ENCODE measurements at places on chromosomes 7 and 10. TPM values are rescaled to one million over a fixed set of nuclear protein-coding genes. Genes with fewer than 3 reads are reported as not detected.

- DNase-seq = peak; percentile 40
- H3K36me3 ChIP-seq = no peaks in the 10 kb centered on the region
- H3K4me1 ChIP-seq = no peaks in the 10 kb centered on the region
- H3K27ac ChIP-seq = no peak overlapping the region
- no peaks in the 10 kb centered on the region for H3K27me3 ChIP-seq
These were observed 139.6 kb upstream of the UNC5B start for GRCh38 chr10:71072823-71073210.

GRCh38 chr10:47165711-47166404, 134.1 kb upstream of the GDF10 start:
- DNase-seq = peak; percentile 80
- H3K27me3 ChIP-seq = no peaks in the 10 kb centered on the region
- no peaks in the 10 kb centered on the region for H3K36me3 ChIP-seq
- peak overlapping the region; percentile 35 for H3K4me3 ChIP-seq
- peaks cover 24% of the 10 kb centered on the region for H3K4me1 ChIP-seq
- peak overlapping the region; percentile 78 for H3K27ac ChIP-seq

DNA sequence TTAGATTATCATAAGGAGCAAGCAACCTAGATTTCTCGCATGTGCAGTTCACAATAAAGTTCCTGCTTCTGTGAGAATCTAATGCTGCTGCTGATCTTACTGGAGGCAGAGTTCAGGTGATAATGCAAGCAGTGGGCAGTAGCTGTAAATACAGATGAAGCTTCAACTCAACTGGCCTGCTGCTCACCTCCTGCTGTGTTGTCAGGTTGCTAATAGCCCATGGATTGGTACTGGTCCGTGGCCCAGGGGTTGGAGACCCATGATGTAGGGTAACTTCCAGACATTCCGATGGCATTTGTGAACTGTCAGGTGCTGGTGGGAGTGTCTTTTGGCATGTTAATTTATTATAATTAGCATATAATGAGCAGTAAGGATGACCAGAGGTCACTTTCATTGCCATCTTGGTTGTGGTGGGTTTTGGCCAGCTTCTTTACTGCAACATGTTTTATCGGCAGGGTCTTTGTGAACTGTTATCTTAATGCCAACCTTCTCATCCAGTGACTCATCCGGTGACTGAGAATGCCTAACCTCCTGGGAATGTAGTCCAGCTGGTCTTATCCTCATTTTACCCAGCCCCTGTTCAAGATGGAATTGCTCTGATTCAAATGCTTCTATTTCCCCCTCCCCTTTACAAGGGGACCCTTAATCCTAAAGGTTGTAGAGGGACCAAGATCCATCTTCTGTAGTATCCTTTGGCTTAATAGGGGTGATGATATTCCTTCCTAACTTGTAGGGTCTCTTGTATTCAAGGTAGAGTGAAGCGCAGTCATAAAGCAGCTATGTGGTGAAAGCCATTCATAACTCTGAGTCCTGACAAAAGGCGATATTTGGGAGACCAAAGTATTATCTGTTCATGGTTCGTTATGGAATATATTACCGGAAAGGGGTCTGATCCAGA, 165.8 kb downstream of the CCSER2 start:
- no peaks in the 10 kb centered on the region for H3K27me3 ChIP-seq
- DNase-seq = no peak
- H3K4me1 ChIP-seq = no peaks in the 10 kb centered on the region
- no peaks in the 10 kb centered on the region for H3K36me3 ChIP-seq

- no peaks in the 10 kb centered on the region for H3K36me3 ChIP-seq
- H3K4me3 ChIP-seq = no peak overlapping the region
- no peak overlapping the region for H3K27ac ChIP-seq
These were observed 39.0 kb upstream of the IFRD1 start for GRCh38 chr7:112411186-112411795.

DNA sequence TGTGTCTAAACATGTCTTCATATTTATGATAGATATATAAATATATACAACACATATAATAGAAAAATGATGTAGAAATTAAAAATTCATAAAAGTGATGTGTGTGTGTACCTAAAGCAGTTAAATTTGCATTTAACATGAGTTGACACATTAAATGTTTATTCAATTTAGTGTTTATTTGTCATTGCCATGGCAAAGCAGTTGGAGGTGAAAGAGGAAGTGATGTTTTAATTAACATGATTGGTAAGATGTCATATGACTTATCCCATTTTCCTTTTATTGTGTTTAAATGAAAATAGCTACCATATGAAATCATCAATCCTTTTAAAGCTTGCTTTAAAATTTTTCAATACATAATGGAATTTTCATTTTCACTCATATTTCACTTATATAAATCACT, 452.6 kb downstream of the SUGCT start:
- no peak overlapping the region for H3K4me3 ChIP-seq
- no peak for DNase-seq
- no peaks in the 10 kb centered on the region for H3K4me1 ChIP-seq
- H3K36me3 ChIP-seq = no peaks in the 10 kb centered on the region

- H3K4me1 ChIP-seq = peaks cover 4% of the 10 kb centered on the region
- peaks cover 13% of the 10 kb centered on the region for H3K36me3 ChIP-seq
- no peak overlapping the region for H3K4me3 ChIP-seq
- no peaks in the 10 kb centered on the region for H3K27me3 ChIP-seq
- DNase-seq = no peak
These were observed 10.6 kb downstream of the SAP25 start for GRCh38 chr7:100563100-100563564.

GRCh38 chr7:12287901-12288300, 76.8 kb downstream of the TMEM106B start:
- H3K27me3 ChIP-seq = no peaks in the 10 kb centered on the region
- H3K4me3 ChIP-seq = no peak overlapping the region
- no peaks in the 10 kb centered on the region for H3K4me1 ChIP-seq
- no peak overlapping the region for H3K27ac ChIP-seq

DNA sequence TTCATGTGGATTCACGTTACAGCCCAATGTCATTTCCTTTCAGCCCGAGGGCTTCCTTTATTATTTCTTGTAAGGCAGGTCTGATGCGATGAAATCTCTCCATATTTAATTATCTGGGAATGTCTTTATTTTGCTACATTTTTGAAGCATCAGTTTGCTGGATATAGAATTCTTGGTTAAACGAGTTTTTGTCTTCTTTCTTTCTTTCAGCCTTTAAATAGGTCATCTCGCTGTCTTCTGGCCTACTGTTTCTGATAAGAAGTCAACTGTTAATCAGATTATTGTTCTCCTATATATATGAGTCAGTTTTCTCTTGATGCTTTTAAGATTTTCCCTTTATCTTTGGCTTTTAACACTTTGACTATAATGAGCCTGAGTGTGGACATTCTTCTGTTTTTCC, 184.7 kb downstream of the TMEM178B start:
- no peaks in the 10 kb centered on the region for H3K36me3 ChIP-seq
- no peak overlapping the region for H3K27ac ChIP-seq
- H3K4me3 ChIP-seq = no peak overlapping the region
- H3K4me1 ChIP-seq = no peaks in the 10 kb centered on the region
- no peak for DNase-seq
- no peaks in the 10 kb centered on the region for H3K27me3 ChIP-seq

GRCh38 chr10:58063861-58064480, 203.7 kb downstream of the IPMK start:
- no peak for DNase-seq
- no peaks in the 10 kb centered on the region for H3K27me3 ChIP-seq
- H3K4me3 ChIP-seq = no peak overlapping the region
- H3K36me3 ChIP-seq = no peaks in the 10 kb centered on the region

- no peaks in the 10 kb centered on the region for H3K36me3 ChIP-seq
- no peaks in the 10 kb centered on the region for H3K27me3 ChIP-seq
- H3K4me1 ChIP-seq = peaks cover 57% of the 10 kb centered on the region
- no peak for DNase-seq
These were observed 43.4 kb downstream of the GRK5 start for GRCh38 chr10:119250641-119251314.

GRCh38 chr7:44102846-44103565, 1.1 kb upstream of the AEBP1 start:
- no peak overlapping the region for H3K4me3 ChIP-seq
- H3K27ac ChIP-seq = peak overlapping the region; percentile 34
- peaks cover 11% of the 10 kb centered on the region for H3K36me3 ChIP-seq
- peaks cover 3% of the 10 kb centered on the region for H3K4me1 ChIP-seq
- H3K27me3 ChIP-seq = no peaks in the 10 kb centered on the region

- DNase-seq = no peak
- H3K36me3 ChIP-seq = no peaks in the 10 kb centered on the region
- no peaks in the 10 kb centered on the region for H3K27me3 ChIP-seq
- no peak overlapping the region for H3K4me3 ChIP-seq
These were observed 299.9 kb downstream of the AUTS2 start for GRCh38 chr7:69898189-69898588.

DNA sequence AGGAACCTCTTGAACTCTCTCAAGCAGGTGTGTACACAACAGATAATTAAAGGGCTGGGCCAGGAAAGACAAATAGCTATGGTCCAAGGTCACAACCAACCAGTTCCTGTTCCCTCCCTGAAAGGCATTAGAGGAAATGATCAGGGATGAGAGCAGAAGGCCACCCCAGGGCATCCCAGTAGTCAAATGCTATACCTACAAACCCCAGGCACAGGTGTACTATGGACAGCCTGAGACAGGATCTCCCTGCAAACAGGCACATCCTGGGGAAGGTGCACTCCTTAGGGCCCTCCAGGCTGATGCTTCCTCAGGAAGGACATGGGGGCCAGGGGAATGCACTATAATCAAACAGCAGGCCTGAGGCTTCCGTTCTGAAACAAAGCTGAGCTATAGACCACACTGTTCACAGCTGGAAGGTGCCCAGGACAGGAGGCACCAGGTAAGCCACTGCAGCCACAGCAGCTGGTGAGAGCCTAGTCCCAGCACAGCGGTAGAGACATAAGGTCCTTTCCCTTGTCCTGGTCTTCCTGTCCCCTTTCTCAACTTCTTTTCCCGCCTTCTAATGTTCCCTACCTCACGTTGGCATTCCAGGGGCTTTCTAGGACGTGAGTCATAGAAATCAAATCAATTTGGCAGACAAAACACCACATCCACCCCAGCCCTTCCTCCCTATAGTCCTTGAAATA, 13.3 kb downstream of the PARP12 start:
- no peak overlapping the region for H3K27ac ChIP-seq
- H3K4me3 ChIP-seq = no peak overlapping the region
- no peak for DNase-seq
- peaks cover 21% of the 10 kb centered on the region for H3K4me1 ChIP-seq
- no peaks in the 10 kb centered on the region for H3K27me3 ChIP-seq

GRCh38 chr10:93398528-93398927, 83.6 kb downstream of the MYOF start:
- no peak overlapping the region for H3K27ac ChIP-seq
- no peak overlapping the region for H3K4me3 ChIP-seq
- peaks cover 62% of the 10 kb centered on the region for H3K36me3 ChIP-seq
- H3K4me1 ChIP-seq = no peaks in the 10 kb centered on the region
- no peaks in the 10 kb centered on the region for H3K27me3 ChIP-seq

DNA sequence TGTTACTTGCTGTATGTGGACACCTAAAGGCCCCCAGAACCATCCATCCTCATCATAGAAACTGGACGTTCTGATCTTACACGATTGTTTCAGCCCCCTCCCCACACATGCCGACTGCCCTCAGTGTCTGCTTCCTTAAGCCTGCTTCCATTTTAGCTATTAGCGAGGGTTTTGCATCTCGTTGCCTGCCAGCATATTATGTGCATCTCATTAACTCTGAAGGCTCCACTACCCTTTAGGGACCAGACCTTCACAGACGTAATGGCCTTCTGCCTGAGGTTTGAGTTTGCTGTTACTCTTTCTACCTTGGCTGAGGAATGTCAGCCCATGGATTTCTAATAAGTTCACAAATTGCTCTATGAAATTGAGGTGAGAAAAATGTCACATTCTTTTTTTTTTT, 53.9 kb upstream of the LRGUK start:
- no peaks in the 10 kb centered on the region for H3K36me3 ChIP-seq
- H3K27me3 ChIP-seq = no peaks in the 10 kb centered on the region
- DNase-seq = no peak
- no peak overlapping the region for H3K4me3 ChIP-seq
- no peak overlapping the region for H3K27ac ChIP-seq

- no peaks in the 10 kb centered on the region for H3K36me3 ChIP-seq
- H3K27me3 ChIP-seq = peaks cover 34% of the 10 kb centered on the region
- DNase-seq = peak; percentile 85
- H3K4me1 ChIP-seq = no peaks in the 10 kb centered on the region
- H3K27ac ChIP-seq = no peak within 1 kb of the TSS
These were observed at the start of gene FFAR4 for GRCh38 chr10:93566435-93567276. Gene FFAR4, plus strand, starts transcription at chr10:93566665. Its CDS starts 56 bp downstream, at chr10:93566721.

- no peaks in the 10 kb centered on the region for H3K36me3 ChIP-seq
- no peak for DNase-seq
- H3K4me3 ChIP-seq = no peak overlapping the region
- no peaks in the 10 kb centered on the region for H3K4me1 ChIP-seq
- H3K27me3 ChIP-seq = no peaks in the 10 kb centered on the region
These were observed 48.8 kb downstream of the PNLIPRP3 start for GRCh38 chr10:116476461-116476860.

GRCh38 chr7:138880881-138881578, 83.0 kb upstream of the ATP6V0A4 start:
- H3K27me3 ChIP-seq = no peaks in the 10 kb centered on the region
- no peaks in the 10 kb centered on the region for H3K4me1 ChIP-seq
- no peak overlapping the region for H3K4me3 ChIP-seq
- H3K27ac ChIP-seq = no peak overlapping the region

- DNase-seq = no peak
- H3K4me1 ChIP-seq = peaks cover 12% of the 10 kb centered on the region
- H3K4me3 ChIP-seq = no peak overlapping the region
- H3K27ac ChIP-seq = no peak overlapping the region
- H3K36me3 ChIP-seq = no peaks in the 10 kb centered on the region
These were observed 2.7 kb downstream of the SKIDA1 start for GRCh38 chr10:21522631-21523406.

DNA sequence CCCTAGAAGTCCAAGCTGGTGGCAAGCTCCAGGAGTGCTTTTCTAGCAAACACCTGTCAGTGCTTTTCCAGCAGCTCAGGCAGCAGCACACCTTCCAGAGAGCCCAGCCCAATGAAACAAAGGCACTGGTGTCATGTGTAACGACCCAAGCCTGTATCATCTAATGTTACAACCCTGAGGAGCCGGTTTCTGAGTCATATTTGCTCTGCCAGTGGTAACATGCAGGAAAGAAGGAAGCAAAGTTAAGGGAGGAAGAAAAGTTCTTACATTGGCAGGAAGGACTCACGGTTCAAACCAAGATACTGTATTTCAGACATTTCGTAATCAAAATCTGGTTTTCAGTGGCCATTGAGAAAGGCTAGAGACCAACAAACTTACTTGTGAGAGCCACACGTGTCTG, at the start of gene ANKRD22:
Gene ANKRD22 (minus strand): TSS at position 139 of the 400 bp plus-strand sequence. CDS start 237 bp downstream, outside the sequence.
- no peak within 1 kb of the TSS for H3K4me3 ChIP-seq
- H3K27ac ChIP-seq = peak within 1 kb of the TSS; percentile 12
- H3K27me3 ChIP-seq = no peaks in the 10 kb centered on the region
- DNase-seq = no peak

Gene AKR1D1
- total RNA-seq = not detected

Gene SPRN
- not detected for total RNA-seq

Gene SUGCT
- 4.1 TPM for total RNA-seq

Gene PTN
- total RNA-seq = 5.4 TPM

Gene EN2
- not detected for total RNA-seq

Gene RASSF4
- 40.9 TPM for total RNA-seq

Gene SRRM3
- 1.1 TPM for total RNA-seq

Gene UBN2
- 23.5 TPM for total RNA-seq

Gene PALS2
- total RNA-seq = 15.6 TPM

Gene TFEC
- total RNA-seq = 29.8 TPM

Gene TMEM176A
- total RNA-seq = 63.7 TPM

Gene C10orf67
- 1.6 TPM for total RNA-seq
